ENCODE measurements at places on chromosomes 7 and 10.

- no peak for DNase-seq
Measured at GRCh38 chr7:94031865-94032264, 27.7 kb upstream of the BET1 start.

DNA sequence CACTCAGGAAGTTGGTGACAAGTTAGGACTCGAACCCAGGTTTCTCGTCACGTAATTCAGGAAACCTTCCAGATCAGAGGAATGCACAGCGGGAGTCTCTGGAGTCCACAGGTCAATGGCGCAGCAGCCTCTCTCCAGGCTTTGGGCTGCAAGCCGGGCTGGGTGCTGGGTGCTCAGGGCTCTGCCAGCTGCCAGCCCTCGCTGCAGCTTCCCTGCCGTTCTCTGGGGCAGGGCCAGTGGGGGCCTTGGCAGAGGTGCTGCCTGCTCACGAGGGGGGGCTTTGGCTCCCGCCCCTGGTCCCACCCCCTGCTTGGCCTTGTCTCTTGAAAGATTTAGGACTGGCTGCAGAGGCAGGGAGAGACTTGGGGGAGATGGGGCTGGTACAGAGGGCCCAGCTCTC lies at the start of gene TACR2:
Gene TACR2, minus strand, starts transcription at position 224 of the 400 bp plus-strand sequence. CDS start 595 bp downstream, outside the sequence.
- no peak for DNase-seq

GRCh38 chr7:78350926-78351325 lies 552.4 kb downstream of the PHTF2 start:
- no peak for DNase-seq

- DNase-seq: no peak
Measured at GRCh38 chr10:132477066-132477397, 60.6 kb upstream of the INPP5A start.

DNA sequence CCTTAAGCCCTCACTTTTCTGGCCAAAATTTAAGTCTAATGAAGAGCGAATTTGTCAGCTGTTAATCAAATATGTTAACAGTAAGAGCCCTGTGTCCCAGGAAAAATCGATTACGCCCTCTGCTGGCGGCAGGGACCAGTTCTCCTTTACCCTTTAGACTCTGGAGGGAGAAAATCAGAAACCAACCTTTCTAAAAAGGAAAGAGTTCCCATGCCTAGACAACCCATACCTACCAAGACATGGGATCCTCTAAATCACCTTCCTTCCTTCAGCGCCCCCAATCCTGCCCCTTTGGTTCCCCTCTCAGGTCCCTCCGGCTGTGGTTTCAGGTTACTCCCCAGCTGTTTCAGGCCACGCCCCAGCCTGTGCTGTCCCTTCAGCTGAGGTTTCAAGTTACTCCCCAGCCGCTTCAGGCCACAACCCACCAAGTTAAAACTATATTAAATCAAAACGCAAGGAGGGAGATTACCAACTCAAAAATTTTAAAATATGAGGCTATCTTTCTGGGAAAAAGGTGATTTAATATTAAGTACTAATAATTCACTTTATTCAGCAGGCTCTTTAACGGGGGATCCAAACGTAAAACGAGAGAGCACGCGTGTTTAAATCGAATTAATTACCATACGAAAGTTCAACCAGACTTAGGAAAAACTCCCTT lies 1.4 kb upstream of the AKR1B15 start:
- peak; percentile 46 for DNase-seq

DNA sequence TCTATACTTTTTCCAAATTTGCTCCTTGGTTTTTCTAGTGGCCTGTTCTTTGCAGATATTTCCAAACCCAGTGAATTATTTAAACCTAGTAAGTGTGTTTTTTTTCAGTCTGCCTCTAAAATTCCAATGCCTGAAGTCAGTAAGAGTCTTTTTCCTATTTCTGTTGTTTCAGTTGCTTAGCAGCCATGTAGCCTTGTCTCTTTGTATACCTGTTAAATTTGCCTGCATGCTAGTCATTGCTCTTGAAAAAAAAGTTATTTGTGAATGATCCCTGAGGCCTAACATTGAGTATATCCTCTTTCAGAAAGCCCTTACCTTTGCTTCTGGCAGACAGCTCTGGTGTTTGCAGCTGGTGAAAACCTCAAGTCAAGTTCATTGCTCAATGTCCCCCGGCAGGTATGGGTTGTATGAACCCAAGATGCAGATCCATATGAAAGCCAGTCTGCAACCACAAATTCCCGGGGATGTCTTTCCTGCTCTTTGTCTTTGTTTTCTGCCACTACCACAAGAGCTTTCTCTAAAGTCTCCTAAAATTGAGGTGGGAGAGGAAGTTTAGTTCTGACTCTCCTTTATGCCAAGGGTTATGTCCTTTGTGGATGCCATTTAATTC lies 35.7 kb downstream of the CH25H start:
- DNase-seq: no peak

- DNase-seq: no peak
Measured at GRCh38 chr7:71389976-71390375, 258.0 kb downstream of the GALNT17 start.

DNA sequence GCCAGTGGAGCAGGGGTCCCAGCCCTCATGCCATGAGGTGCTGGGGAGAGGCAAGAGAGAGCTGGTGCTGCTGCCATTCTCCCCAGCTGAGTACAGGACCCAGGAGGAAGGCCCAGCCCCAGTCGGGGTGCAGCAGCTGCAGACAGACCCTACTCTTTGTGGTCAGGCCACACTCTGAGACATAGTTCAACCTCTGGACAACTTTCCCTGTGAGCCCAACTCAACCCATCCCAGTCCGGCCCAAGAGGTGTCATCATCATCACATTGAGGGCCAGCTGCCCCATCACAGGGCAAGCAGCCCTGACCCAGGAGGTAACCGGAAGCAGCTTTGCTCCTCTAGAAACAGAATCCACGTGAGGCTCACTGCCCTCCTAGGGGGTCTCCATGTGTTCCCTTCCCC lies 133.8 kb upstream of the KCNMA1 start:
- no peak for DNase-seq

- DNase-seq: no peak
Measured at GRCh38 chr7:67683628-67684027, 687.0 kb downstream of the TYW1 start.

GRCh38 chr10:132355297-132355696 lies 23.3 kb downstream of the LRRC27 start:
- no peak for DNase-seq

GRCh38 chr10:6465854-6466601 lies 114.0 kb downstream of the PRKCQ start:
- no peak for DNase-seq

GRCh38 chr7:96838481-96838880 lies 128.8 kb upstream of the SEM1 start:
- no peak for DNase-seq

- DNase-seq: no peak
Measured at GRCh38 chr10:393106-393745, 258.0 kb downstream of the ZMYND11 start.

- no peak for DNase-seq
Measured at GRCh38 chr7:17611611-17612010, 313.2 kb downstream of the AHR start.

DNA sequence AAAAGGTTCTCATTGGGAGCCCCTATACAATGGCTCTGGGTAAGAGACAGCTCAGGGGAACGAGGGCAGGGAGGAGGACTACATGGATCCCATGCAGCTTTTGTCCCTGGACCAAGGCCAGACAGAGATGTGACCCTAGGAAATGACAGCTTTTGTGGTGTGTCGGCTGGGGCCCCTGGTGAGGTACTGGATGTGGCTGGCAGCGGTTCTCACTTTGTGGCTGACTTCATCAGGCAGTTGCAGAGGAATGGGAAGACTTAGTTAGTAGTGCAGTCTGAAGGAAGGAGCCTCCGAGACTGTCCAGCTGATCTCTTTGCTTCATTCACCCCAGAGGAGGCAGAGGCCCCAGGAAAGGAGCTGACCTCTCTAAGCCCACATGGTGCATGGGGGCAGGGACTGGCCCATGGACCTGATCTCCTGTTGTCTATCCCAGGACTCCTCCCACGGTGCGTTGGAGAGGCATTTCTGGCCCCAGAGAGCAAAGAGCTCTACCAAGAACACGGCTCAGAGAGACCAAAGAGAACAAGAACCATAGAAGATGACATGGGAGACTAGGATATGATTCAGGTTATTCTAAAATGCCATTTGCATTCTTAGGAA lies 202.9 kb downstream of the RPS24 start:
- DNase-seq: no peak

- DNase-seq: no peak
Measured at GRCh38 chr10:62866451-62866850, 50.3 kb upstream of the EGR2 start.

DNA sequence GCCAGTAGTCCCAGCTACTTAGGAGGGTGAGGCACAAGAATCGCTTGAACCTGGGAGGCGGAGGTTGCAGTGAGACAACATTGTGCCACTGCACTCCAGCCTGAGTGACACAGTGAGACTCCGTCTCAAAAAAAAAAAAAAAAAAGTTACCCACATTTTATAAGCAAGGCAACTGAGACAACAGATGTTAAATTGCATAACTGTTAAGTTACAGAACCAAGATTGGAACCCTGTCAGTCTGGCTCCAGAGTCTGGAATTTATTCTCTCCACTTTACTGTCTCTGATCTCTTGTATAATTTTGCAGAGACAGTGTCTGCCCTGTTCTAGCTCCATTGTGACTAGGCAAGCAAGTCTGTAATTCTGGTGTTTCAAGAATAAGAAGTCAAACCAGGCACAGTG lies 6.2 kb upstream of the ITGB1 start:
- DNase-seq: no peak

- DNase-seq: no peak
Measured at GRCh38 chr7:153550173-153550572, 502.0 kb upstream of the DPP6 start.

Measured in stimulated activated CD4-positive, alpha-beta T cell treated with anti-CD3 and anti-CD28 coated beads, Interleukin-2, amount 100 ng/mL, for 4 hours (primary cell).